Cortex of kidney (tissue), 1 donor: ENCODE measurements at places on chromosomes 4 and X.

- DNase-seq = no peak
Observed at GRCh38 chrX:352582-353314, 34.0 kb downstream of the PPP2R3B start.

- no peak for DNase-seq
Observed at GRCh38 chr4:153233761-153234371, 29.6 kb downstream of the TRIM2 start.

DNA sequence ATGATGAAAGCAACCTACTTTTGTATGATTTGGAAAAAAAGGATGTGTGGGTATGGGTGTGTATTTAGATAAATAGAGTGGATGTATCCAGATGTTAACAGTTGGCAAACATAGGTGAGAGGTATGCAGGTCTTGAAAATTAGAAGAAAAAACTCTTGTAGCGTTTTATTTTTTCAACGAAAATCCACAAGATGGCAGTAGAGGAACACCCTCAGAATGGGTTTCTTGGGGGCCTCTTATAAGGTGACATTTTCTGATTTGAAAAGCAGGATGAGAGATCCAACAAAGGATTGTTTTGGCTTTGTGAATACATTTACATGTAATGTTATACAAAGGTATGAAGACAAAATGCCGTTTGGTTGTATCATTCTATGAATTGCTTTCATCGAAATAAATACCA, 68.3 kb downstream of the FMR1NB start:
- DNase-seq = no peak

GRCh38 chr4:8722556-8722955, 130.0 kb downstream of the CPZ start:
- no peak for DNase-seq

GRCh38 chr4:114827651-114828050, 229.0 kb downstream of the UGT8 start:
- DNase-seq = no peak

- no peak for DNase-seq
Observed at GRCh38 chrX:13515211-13515930, 54.0 kb upstream of the EGFL6 start.

GRCh38 chr4:42235304-42236021, 83.0 kb upstream of the BEND4 start:
- no peak for DNase-seq
